ENCODE measurements at places on chromosomes 7 and 10.
A peak's percentile ranks its signal among the peaks of the same experiment; 100 is the strongest.

GRCh38 chr10:84987039-84987438, 658.6 kb downstream of the CCSER2 start:
- DNase-seq, result no peak

- DNase-seq, result no peak
Measured at GRCh38 chr10:64785816-64786215, 1264.6 kb downstream of the REEP3 start.

DNA sequence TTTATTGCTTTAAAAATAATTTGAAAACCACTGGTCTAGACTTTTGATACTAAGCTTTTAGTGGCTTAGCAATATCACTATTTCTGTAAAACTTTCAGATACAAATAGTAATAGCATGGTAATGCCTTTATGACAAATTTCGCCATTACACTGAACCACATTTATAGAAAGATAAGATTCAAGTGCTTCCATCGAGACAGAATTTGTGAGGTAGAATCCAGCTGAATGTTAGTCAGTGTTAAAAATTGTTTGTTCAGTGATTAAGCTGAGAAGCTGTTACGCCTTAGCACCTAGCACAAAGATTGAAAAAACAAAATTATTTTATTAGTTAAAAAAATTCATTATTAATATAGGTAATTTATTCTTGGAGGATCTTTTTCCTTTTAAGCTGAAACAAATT, 36.5 kb downstream of the GNAT3 start:
- peak; percentile 57 for DNase-seq

GRCh38 chr10:69464801-69465401, 13.6 kb downstream of the TSPAN15 start:
- no peak for DNase-seq

- DNase-seq, result no peak
Measured at GRCh38 chr7:29084832-29085231, 61.5 kb downstream of the CPVL start.

DNA sequence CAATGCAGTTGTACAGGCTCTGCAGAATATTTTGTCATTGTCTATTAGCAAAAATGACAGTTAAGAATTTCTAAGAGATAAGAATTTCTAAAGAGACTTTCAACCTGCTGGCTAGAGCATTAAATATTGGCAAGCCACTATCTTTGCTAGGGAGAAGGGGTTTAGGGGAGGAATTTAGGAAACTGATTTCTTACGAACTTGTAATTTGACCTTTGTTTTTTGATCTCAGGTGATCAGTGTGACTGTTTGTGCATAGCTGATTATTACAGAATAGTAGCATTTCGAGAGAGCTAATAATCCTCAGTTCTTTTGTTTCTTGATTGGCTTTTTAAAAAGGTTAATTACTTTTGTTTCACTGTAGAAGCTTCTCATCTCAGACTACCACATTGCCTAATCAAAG, 68.1 kb downstream of the ST7 start:
- DNase-seq, result no peak

DNA sequence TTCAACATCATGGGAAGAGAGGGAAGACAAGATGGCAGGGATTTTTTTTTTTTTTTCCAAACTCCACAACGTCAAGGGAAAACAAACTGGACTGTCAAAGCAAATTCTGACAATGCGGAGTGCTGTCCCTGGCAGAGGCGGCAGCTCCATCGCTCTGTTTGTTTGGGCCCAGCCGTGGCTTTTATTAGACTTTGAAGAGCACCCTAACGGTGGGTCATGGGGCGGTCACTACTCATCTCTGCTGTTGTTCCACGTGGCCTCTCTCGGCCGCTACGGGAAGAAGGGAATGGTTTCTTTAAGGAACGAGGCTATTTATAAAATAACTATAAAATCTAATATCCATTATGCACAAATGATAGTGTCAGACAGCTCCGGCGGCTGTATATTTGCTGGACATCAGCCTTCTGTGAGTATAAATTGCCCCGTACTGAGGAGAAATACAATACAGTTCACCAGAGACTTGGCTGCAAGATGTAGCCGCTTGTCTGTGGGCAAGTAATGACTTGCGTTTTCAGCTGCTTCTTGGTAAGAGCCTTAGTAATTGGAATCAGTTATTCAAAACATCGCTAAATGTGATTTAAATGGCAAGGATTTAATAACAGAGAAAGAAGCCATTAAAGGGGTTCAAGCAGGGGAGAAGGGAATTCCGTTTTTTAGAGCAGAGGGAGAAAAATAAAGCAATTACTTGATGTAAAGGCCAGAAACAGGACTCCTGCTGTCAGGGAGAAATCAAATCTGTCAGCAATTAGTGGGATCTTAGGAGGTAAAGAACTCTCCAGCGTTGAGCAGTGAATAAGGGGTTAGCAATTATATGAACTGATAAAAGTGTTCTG, 61.7 kb upstream of the RAB11FIP2 start:
- peak; percentile 62 for DNase-seq

DNA sequence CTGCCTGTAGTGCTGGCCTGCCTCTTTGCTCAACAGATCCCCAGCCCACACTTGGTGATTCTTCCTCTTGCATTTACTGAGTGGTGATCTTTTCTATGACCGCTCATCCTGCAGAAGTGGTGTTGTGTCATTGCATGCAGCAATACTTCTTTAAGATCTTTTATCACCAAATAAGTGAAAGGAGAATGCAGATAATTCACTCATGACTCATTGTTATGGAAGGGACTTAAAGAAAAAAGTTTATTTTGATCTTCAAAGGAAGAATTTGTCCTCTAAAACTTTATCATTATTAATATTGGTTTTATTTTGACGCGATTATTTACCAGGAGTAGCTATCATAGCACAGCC, 489.1 kb upstream of the CELF2 start:
- DNase-seq, result no peak

- DNase-seq, result no peak
Measured at GRCh38 chr7:53302496-53303246, 267.2 kb downstream of the POM121L12 start.

DNA sequence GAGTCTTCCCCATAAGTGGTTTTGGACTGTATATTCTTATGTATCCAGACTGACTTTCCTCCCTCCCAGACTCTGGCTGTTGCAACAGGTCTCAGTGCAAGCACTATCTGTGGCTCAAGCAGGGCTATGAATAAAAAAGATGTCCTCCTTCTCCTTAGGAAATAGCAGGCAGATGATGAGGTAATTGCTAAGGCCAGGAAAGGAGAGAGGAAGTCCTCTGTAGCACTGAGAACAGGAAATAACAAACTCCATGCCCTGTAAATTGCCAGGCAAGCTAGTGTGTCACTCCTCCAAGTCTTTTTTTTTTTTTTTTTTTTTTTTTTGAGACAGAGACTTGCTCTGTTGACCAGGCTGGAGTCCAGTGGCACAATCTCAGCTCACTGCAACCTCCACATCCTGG, 900.1 kb downstream of the TYW1 start:
- DNase-seq, result no peak

DNA sequence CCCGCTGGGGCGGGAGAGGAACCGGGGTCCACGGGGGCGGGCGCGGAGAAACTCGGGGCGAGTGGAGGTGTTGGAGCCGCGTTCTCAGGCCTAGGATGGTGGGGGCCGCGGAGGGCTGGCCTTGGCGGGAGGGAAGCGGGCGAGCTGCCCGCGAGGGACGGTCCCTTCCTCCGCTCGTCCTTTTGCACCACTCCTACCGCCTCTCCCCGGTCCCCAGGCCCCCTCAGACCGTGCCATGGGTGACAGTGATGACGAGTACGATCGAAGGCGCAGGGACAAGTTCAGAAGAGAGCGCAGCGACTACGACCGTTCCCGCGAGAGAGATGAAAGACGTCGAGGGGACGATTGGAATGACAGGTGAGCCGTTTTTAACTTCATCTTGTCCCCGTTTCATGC, 451 bp downstream of the SRRT start:
- DNase-seq, result peak; percentile 28

DNA sequence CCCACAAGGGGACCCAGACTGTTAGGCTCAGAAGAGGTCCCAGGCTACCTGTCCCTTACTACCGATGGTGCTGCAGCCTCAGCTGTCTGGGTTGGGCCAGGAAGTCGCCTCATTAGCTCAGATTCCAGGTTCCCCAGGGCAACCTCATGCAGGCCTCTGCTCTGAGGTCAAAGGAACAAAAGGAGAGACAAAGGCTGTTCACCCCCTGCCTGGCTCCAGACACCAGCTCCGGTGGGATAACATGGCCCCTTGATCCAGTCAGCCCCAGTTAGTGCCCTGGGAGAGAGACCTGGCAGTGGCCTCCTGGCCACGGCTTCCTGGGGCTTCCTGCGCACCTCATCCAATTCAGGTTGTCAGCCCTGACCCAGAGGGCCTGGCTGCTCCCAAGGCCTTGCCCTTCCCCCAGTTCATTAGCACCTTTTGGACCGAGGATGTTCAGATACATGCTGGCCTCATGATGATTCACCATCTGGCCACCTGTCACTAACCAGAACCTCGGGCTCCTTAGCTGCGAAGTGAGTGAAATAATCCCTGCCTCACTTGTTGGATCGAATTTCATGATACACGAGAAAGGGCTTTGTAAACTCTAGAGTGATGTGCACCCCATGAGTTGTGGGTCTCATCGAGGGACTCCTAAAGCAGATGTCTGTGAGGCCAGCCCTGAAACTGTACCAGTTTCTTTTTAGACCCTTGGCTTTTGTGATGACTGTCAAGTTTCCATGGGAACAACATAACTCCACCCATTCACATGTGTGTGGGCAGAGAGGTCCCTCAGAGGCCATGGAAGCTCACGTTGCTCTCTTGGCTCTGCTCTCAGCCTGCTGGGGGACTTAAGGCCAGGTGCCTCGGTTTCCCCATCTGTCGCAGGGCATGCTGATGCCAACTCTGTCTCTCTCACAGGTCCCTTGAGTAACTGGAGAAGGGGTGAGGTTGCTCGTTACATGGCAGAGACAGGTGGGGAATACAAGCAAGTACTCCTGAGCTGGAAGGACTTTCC, 79.5 kb upstream of the PCBD1 start:
- no peak for DNase-seq

DNA sequence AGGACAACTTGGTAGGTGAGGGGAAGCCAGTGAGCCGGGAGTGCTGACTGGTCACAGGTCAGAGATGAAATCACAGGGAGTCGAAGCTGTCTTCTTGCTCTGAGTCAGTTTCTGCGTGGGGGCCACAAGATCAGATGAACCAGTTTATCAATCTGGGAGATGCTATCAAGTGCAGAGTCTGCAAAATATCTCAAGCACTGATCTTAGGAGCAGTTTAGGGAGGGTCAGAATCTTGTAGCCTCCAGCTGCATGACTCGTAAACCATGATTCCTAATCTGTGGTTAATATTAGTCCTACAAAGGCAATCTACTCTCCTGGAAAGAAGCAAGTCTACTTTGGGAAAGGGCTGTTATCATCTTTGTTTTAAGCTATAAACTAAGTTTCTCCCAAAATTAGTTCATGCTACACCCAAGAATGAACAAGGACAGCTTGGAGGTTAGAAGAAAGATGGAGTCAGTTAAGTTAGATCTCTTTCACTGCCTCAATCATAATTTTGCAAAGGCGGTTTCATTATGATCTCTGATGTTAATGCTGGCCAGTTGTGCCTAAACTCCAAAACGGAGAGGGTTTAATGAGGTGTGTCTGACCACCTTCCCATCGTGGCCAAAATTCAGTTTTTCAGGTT, 8.4 kb upstream of the LMOD2 start:
- peak; percentile 48 for DNase-seq

- no peak for DNase-seq
Measured at GRCh38 chr7:2288503-2288902, 25.7 kb downstream of the SNX8 start.

DNA sequence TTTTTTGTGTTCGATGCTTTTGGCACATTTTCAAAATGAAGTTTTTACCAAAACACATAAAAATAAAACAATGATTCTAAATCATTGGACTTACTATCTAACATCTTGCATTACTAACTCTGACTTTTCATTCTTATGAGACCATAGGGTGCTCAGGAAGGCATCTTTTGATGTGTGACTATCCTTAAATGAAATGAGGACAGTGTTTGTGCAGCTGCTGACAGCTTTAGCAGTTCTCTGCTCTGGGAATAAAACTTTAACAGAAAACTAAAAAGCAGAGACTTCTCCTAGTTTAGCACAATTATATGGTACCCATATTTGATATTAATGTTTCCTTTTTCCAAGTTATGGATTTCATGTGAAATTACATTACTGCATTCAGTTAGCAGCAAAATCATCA, 471.6 kb downstream of the ARL4A start:
- no peak for DNase-seq

DNA sequence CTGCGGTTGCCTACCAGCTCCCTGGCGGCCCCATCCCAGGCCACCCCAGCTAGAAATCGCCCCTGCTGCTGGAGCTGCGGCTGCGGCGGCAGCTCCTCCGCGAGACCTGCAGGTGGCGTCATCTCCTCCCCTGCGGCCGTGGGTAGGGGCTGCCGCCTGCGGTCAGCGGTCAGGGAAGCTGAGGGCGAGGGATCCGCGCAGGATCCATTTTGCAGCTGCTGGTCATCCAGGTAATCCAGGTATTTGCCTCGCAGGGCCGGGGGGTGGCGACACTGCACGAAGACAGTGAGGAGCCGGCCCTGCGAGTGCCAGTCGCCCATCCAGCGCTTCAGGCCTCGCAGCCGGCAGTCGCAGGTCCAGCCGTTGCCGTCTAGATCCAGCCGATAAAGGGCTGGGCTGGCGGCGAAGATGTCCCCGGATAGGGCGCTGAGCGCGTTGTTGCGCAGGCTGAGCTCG, 1.5 kb downstream of the TRIL start:
- DNase-seq, result peak; percentile 65

GRCh38 chr10:43215758-43216455, 51.0 kb downstream of the RASGEF1A start:
- DNase-seq, result no peak

DNA sequence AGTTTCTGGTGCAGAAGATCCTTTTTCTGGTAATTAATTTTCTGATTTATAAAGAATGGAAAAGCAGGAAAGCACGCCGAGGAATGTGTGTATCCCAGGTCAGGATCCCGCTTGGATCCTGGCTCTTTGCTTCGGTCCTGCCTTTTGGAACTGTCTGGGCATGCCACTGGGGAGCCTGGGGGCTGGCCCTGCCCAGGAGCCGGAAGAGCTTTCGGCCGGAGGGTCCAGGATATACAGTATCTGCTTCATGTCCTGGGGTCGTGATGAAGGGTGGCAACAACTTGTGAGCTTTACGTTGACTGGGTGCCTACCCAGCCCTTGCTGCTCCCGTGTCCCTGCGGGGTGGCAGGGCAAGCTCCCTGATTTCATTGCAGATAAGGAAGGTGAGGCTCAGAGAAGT, 2.4 kb downstream of the SH2D4B start:
- DNase-seq, result no peak

GRCh38 chr10:132708441-132708840, 77.5 kb downstream of the NKX6-2 start:
- no peak for DNase-seq

DNA sequence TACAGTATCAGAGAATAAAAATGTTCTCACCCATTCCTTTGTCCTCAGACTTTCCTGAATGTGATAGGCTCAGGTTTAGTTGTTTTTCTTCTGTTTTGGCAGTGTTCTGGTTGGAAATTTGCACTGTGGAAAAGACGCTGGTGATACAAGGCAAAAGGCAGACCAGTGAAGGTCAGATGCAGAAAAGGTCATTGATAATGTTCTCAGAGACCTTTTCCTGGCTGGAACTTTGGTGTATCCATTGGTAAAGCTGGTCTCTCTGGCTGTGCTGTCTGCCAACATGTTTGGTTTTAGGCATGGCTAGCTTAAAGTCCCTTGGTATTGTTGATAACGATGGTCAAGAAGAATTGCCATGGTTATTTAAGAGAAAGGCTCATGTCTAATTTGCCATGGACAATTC, 11.5 kb downstream of the ARID5B start:
- no peak for DNase-seq

GRCh38 chr7:4234498-4234855, 447.6 kb upstream of the FOXK1 start:
- no peak for DNase-seq

Data from epithelial cell of esophagus (primary cell).